ENCODE measurements at places on chromosomes 7 and 10.

GRCh38 chr7:150996376-150997074, 5.7 kb downstream of the NOS3 start:
- DNase-seq: no peak

DNA sequence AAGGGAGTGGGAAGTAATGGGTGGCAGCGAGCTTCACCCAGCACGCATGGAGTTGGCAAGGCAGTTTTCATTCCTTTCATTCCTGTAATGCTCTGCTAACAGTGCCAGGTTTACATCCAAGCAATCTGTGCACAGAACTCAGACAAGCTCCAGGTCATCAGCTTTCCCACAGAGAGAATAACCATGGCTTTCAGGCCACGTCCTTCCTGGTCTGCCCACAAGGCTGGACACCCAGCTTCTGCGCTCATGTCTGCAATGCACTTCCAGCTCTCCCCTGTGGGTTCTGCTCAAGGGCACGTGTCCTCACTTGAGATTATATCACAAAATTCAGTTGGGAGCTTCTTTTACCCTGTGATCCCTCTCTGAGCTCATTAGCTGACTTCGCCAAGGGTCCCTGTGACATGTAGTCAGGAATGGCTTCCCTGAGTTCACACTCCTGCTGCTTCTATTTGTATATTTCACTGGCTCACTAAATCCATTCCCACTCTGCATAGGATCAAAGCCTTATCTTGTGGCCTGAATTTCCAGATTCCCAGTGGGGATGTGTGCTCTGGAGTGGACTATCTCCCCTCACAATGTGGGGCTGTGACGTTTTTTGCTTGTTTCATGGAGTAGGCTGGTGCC, 18.6 kb downstream of the AKR1C2 start:
- no peak for DNase-seq

GRCh38 chr7:23467291-23467805, 2.9 kb downstream of the IGF2BP3 start:
- no peak for DNase-seq

- DNase-seq: no peak
Observed at GRCh38 chr10:131723297-131724168, 177.3 kb upstream of the PPP2R2D start.

GRCh38 chr7:28199021-28199510, 18.5 kb upstream of the JAZF1 start:
- no peak for DNase-seq

GRCh38 chr7:93601363-93601762, 26.8 kb upstream of the CALCR start:
- no peak for DNase-seq
